ENCODE measurements at places on chromosomes 7 and 10.
A peak's percentile ranks its signal among the peaks of the same experiment; 100 is the strongest.

DNA sequence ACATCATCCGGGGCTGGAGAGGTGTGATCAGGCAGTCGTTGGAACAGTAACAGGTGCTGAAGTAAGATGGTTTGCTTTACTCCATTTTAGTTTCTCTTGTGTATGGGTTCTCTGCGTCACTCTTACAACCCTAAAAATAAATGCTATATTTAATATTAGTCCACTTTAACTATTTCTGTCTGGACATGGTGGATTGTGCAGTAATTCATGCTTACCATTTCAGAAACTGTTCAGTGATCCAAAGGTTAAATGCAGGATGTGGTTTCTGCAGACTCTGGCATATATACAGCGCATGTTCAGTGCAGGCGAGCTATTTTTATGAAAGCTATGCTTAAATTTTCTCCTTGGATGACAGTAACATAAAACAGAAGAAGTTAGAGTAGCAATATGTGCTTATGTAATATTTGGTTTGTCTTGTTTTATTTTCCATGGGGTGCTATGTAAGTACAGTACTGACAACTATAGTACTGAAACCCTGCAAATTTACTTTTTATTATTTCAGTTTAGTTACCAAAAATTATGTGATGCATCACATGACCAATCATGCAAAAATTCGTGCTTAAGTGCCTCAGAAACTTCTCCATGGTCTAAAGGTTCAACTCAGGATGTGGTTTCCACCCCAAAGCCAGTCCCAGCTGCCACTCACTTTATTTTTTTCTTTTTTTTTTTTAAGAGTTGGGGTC, 46.6 kb upstream of the GRID1 start:
- DNase-seq = no peak

- no peak for DNase-seq
These were observed 30.5 kb downstream of the ITPRIP start for GRCh38 chr10:104307576-104308438.

DNA sequence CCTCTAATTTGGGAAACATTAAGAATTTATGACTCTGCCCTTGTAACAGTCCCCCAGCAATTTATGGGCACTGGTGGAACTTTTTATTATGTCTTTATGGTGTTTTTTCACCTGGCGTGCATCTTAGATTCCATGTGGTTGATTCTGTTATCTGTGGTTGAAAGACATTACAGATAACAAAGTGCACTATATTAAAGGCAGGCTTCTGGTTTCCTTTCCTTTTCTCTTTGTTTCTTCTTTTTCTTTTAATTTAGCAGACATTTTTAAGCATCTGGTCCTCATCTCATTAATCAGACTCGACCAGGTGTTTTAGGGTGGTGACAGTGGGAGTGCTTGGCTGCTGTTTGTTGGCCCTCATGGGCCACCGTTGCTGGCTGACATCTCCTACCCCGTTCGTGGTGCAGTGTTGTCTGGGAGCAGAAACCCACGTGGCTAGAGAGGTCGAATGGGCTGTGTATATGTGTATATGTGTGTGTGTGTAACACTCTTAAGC, 77.4 kb downstream of the LRMDA start:
- no peak for DNase-seq

DNA sequence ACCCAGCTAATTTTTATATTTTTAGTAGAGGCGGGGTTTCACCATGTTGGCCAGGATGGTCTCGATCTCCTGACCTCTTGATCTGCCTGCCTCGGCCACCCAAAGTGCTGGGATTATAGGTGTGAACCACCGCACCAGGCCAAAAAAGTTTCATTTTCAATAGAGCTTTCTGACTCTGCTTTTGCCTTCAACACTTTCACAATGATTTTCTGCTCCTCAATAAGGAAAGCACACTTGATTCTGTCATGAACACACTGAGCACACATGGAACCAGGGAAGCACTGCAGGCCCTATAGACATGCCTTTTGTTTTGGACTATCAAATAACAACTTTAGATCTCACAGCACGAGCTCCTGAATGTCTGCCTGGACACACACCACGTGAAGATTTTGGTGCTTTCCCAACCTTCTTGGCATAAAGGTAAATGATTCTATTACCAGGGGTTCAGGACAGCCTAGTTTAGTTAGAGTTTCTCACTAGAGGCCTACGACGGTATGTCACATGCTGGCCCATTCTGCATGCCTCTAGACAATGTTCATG, 8.0 kb downstream of the RRP12 start:
- no peak for DNase-seq

DNA sequence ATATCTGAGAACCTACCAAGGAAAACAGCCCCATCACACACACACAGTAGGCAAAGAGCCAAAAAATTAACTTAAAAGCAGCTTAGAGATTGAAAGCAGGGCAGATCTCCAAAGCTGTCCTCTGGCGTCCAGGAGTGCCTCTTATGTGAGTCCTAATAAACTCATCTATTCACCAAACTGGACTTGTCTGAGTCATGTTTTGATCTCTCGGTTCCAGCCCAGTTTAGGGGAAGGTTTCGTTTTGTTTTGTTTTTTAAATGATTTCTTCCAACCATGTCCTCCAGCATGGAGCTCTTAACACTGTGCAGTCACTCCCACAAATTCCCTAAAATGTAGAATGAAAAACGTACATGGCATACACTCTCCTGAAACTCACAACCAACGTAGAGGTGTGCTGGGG, 6.7 kb upstream of the PRSS37 start:
- no peak for DNase-seq

DNA sequence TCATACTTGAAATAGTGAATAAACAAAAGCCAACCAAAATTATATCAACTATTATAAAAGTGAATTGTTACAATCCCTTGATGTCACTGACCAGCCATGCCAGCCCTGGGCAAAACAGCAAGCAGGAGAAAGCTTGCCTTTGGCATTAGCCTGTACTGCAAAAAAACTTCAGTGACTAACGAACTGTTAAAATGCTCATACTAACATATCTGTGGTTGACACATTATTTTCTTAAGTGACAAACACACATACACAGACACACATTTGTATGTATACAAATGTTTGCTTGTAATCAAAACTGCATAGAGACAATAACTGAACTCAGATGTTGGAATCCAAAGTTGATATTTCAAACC, 29.5 kb downstream of the CHCHD3 start:
- no peak for DNase-seq

- no peak for DNase-seq
These were observed 850.9 kb downstream of the LRMDA start for GRCh38 chr10:76282061-76283025.

DNA sequence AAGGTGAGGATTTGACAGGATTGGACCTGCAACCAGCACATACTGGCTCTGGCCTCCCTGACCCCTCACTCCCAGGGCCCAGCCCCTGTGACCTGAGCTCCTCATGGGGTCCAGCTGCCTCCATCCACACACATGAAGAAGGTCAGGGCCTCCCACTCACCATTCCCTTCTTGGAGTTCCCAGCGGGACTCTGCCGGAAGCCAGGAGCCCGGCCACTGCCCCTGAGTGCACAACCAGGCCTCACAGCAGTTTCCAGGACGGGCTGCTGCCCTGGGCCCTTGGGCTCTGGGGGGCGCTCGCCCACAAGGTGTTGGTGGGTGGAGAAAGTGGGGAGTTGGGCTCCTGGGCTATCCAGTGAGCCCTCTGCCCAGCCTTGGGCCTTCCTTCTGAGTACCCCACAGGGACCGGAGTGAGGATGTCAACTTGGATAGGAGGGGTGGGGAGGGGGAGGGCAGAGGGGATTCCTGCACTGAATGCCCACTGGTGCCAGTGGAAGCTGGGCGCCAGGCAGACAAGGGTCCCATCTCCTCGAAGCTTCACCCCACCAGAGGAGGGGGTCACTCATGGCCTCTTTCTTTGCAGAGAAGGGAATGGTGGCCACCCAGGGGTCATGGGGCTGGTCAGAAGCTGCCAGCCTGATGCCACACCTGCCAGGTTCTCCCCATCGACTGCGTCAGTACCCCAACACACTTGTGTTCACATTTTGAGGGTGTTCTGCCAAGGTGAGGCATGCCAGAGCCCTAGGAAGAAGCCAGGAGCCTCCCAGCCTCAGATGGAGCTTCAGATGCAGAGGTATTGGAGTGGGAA, 115.3 kb downstream of the PTPN20 start:
- DNase-seq = no peak

DNA sequence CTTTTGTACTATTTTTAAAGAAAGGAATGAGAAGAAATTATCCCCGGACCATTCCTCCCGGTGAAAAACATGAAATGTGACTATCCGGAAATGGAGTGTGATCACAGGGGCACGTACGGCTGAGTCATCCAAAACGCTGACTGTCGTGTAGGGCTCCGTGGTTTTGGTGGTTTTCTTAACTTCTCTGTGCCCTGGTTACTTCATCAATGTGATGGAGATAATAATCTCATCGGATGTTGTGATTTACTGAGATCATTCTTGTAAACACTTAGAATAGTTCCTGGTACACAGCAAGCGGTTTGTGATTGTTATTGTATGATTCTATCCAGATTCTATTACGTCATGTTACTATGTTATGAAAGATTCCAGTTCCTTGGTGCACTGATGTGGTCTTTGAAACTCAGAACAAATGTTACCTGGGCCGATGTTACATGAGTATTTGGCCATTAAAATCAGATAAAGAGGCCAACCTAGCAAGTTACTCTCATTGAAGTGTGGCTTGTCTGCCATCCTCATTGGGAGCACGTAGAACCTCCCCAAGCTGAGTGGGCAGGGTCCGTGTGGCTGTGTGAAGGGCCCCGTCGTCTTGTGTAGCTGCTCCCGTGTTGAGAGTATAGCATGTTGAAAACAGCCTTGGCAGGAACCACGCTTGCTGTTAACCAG, 99.5 kb downstream of the CAMK1D start:
- peak; percentile 58 for DNase-seq

- no peak for DNase-seq
These were observed 25.4 kb upstream of the GATAD1 start for GRCh38 chr7:92421676-92422435.

GRCh38 chr10:18005781-18006456, 54.2 kb downstream of the SLC39A12 start:
- no peak for DNase-seq

- DNase-seq = no peak
These were observed 251.9 kb downstream of the AGMO start for GRCh38 chr7:15309872-15310271.

- no peak for DNase-seq
These were observed 7.4 kb upstream of the OSBPL3 start for GRCh38 chr7:24987331-24987842.

- DNase-seq = no peak
These were observed 264.5 kb downstream of the CELF2 start for GRCh38 chr10:11282156-11282555.

DNA sequence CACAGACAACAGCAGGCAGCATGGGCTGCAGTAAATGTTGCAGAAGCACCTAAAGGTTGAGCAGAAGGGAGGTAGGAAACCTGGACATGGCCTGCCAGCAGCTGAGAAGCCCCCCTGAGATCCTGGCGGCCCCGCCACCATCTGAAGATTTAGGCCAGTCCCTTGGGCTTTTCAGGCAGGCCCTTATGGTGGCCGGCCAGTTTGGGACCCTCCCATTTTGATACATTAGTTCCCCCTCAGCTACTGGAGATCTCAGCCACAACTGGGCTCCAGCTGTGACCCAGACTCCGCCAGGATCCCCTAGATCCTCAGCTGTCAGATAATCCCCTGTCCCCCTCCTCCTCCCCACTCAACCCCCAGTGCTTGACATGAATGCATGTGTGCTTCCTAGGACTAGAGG, 34.4 kb downstream of the ZNF783 start:
- DNase-seq = no peak

GRCh38 chr10:94991243-94991888, 52.9 kb downstream of the CYP2C9 start:
- DNase-seq = no peak

GRCh38 chr10:98486421-98486820, 39.7 kb upstream of the HPS1 start:
- DNase-seq = no peak

GRCh38 chr7:118312966-118313365, 88.5 kb downstream of the ANKRD7 start:
- DNase-seq = no peak

- no peak for DNase-seq
These were observed 12.4 kb upstream of the TFAM start for GRCh38 chr10:58372607-58373441.

DNA sequence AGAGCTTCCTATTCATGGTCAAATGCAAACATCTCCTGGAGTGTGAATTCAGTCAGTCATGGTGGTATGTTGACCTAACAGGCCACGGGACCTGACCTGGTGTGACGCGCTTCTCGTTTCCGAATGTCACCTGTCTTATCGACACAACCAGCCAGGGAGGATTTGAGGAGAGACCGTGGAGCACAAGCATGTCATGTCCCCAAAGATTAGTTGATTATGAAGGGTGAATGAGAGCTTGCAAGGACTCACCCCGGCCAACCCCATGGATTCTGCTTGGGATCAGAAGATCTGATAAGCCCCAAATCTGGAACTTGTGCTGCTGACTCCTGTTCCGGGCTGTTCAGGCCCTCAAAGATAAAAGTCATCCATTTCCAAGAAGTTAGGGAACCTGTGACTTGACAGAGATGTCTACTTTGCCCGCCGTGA, 10.5 kb downstream of the ADRA2A start:
- no peak for DNase-seq

DNA sequence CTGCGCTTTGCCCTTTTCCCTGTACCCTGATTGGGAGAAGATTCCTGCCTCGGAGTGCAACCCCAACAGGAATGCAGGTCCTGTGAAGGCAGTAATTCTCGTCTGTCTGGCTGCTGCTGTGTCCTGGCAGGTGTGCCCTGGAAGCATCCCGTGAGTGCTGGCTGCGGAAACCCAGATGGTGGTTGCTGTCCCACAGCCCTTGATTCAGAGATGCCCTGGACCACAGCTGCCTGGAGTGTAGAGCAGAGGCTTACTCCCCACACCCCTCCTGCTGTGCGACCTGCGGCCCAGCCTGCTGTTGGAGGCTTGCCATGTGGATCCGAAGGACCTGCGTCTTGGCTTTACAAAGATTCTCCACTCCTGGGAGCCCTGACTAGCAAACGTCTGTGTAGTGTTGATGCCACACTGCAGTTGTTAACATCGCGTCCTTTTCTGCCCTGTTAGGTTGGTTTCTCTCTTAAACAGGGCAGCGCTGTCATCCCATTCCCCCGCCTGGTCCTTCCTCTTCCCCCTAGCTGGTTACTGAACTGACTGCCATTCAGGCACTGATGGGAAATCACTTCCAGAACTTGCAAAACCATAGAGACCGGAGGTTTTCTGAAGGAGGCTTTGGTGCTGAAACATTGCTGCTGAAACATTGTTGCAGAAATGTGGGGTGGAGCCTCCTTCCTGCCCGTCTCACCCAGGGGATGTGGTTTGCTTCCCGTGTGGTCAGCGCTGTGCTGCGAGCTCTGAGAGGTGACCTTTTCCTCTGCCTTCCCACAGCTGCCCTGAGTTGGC, 53.3 kb downstream of the DNAJB6 start:
- DNase-seq = peak; percentile 7

DNA sequence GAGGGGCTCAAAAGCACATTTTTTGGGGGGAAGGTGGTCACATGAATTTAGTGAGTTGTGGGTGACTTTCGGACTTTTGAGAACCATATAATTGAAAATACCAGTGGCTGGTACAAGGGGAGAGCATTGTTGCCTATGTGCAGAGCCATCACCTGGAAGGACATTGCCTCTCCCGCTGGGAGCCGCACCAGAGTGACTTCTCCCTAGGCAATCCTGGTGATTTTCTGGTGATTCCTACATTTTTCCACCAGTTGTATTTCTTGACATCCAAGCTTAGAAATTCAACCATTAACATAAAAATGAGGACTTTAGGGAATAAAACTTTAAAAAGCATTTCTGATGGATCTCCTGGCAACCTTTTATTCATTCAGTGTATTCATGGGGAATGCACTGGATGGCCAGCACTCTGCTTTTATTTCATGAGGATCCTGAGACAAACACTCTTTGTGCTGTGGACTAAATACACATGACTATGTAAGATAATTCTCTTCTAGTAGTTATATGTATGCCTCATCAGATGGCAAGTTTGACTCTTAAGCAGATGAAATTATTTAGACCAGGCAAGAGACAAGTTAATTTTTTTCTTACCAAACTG, 41.8 kb upstream of the MKI67 start:
- DNase-seq = no peak
